ENCODE measurements at places on chromosomes 7 and 10. TPM values are rescaled to one million over a fixed set of nuclear protein-coding genes. Genes with fewer than 3 reads are reported as not detected.

The TEX36 gene
- total RNA-seq, result not detected

The UNCX gene
- not detected for total RNA-seq

The GIMAP8 gene
- total RNA-seq, result 8.0 TPM

The GNGT1 gene
- not detected for total RNA-seq

The NUTM2A gene
- total RNA-seq, result 0.86 TPM

The AGBL3 gene
- 1.0 TPM for total RNA-seq

The PTF1A gene
- total RNA-seq, result not detected

The C10orf67 gene
- 0.49 TPM for total RNA-seq

Measured in CD4-positive, CD25-positive, alpha-beta regulatory T cell (primary cell).